ENCODE measurements at places on chromosomes 1 and 21.

DNA sequence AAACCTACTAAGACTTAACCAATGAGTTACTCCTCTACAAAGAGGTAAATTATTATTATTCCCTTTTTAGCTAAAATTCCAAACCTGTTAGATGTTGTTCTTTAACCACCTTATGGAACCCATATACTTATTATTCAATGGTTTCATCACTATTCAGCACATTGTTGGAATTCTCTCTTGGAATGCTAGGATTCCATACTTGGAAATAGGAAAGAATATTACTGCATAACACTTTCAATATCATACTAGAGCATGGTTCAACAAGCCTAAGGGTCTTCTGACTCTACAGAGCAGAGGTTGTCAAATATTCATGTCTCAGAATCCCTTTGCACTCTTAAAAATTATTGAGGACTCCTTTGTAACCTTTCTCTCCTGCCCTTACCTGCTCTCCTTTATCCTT, 69.4 kb downstream of the DEGS1 start:
- no peak for DNase-seq

- no peak for DNase-seq
These were observed 157.7 kb downstream of the SLC35F3 start for GRCh38 chr1:234062166-234062565.

- DNase-seq, result no peak
These were observed 36.7 kb upstream of the GOLT1A start for GRCh38 chr1:204250428-204251030.

GRCh38 chr1:187947359-187947758, 1118.6 kb downstream of the PLA2G4A start:
- DNase-seq, result no peak

GRCh38 chr21:33948951-33949444, 33.4 kb upstream of the ATP5PO start:
- no peak for DNase-seq

GRCh38 chr1:226671277-226671676, 67.8 kb downstream of the ITPKB start:
- DNase-seq, result no peak

DNA sequence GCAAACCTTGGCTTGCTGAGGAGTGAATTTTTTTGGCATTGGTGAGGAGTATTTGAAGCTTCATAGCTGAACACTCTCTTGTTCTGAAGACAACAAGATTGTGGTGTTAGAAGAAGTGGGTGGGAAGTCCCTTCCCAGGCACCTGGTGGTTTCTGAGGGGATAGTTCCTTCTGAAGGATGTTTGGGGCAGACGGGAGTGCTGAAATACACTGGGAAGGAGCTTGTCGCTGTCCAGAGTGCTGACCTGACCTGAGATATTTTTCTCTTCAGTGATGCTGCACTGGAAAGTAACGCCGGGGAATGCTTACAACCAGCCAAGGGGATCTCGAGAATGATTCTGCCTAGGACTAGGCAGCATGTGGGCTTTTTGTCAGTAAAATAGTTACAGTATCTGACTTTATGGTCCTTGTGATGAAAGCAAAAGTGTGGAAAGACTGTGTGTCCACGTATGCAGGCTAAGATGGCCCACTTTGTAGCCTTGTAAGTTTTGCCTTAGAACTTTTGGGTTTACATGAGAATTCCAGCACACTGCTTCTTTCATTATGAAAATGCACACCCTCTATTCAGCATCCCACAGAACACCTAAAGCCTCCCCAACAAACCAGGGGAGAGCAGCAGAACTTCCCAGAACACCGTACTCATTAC, 33.1 kb upstream of the NFASC start:
- DNase-seq, result no peak

- no peak for DNase-seq
These were observed 58.0 kb downstream of the NGF start for GRCh38 chr1:115280064-115280463.

DNA sequence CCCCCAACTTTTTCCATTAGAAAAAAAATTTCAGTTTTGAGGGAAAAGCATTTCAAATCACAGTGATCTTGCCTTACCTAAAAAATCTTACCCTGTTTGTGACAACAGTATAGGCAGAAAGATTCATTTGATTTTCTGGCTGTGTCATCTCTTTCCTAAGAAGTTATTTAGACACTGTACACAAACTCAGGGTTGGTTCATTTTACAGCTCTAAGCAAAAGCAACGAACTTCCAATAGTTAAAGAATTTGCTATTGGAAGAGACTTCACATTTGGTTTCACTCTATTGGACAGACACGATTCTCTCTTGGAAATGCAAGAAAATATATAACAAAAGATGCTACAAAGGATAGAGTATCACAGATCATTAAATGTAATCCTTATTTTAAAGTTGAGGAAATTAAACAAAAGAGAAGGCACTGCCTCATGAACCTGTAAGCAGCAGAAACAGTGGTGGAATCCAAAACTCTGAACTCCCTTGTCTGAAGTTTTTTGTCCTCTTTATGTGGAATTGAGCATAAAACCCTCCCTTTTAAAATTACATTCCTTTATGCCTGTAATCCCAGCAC, 20.8 kb downstream of the EYA3 start:
- DNase-seq, result no peak

GRCh38 chr21:42040411-42041180, 30.4 kb upstream of the ZBTB21 start:
- no peak for DNase-seq

- DNase-seq, result no peak
These were observed 183.1 kb downstream of the LMX1A start for GRCh38 chr1:165173409-165173808.

DNA sequence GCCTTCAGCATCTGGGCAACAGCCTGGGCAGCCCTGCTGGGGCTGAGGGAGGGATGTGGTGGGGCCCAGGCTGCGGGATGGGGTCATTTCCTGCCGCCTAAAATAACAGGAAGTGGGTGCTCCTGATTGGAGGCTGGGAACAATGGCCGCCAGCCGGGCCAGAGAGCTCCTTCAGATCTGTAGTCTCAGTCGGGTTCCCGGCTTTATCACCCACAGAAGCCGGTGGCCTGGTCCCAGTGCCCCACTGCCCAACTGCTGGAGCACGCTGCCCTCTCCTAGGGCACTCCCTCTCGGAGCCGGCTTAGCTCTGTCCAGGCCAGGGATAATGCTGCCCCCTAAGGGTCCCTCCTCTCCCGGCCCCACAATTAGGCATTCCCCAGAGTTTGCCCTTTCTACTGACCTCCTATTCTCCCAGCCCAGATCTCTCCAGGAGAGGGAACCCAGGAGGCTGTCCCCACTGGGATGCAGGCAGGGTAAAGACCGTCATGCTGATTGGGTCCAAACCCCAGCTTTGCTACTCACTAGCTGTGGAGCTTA, 5.1 kb downstream of the MAP7D1 start:
- DNase-seq, result no peak

- no peak for DNase-seq
These were observed 6.8 kb downstream of the TSPEAR start for GRCh38 chr21:44704636-44705001.

DNA sequence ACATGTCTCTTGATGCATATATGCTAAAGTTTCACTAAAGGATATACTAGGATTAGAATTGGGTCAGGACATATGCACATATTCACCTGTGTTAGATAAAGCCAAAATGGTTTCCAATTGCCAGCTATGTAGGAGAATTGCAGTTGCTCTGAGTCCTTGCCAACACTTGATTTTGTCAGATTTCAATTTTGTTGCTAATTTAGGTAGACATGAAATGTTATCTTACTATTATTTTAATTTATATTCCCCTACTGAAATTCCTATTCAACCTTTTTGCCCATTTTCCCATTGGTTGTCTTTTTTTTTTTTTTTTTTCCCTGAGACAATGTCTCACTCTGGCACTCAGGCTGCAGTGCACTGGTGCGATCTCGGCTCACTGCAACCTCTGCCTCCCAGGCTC, 13.4 kb downstream of the HDAC1 start:
- DNase-seq, result no peak

- no peak for DNase-seq
These were observed 52.1 kb downstream of the SLC35D1 start for GRCh38 chr1:67001682-67002425.

GRCh38 chr1:29896791-29897714, 660.7 kb downstream of the PTPRU start:
- no peak for DNase-seq

GRCh38 chr1:157193702-157194391, 55.7 kb upstream of the ETV3 start:
- no peak for DNase-seq

DNA sequence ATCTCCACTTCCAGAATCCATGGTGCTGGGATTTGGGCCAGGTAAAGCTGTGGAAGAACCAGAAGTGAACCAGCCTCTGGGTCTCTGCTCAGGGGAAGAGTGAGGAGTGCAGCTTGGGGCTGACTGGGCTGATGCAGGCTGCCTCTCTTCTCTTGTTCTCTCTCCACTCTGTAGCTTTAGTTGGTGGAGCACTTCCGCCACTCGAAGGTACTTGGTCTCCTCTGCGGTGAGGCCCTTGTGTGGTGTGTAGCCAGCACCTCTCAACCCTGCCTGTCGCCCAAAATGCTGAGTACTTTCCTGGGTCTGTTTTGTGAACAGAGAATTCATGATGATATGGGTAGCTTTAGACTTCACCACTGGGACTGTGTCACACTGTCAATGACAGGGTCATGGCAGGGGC, 63.2 kb downstream of the URB2 start:
- no peak for DNase-seq

DNA sequence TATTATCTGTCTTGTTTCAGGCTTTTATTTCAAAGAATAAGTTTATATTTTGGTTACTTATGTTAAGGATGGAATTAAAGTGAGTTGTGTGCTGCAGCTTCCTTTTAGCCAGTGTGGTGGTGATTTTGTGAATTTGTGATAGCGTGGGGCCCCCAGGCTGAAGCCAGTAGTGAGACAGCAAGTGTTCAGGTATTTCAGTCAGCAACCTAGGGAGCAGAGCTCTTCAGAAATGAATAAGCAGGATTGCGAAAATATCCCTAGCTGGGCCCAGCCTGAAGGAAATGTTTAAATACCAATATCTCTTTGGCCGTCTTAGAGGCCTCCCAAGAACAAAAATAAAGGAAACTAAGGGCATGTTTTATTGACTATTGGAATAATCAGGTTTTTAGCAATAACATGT, 150.8 kb upstream of the C1orf105 start:
- DNase-seq, result no peak

- no peak for DNase-seq
These were observed 527.8 kb downstream of the MATN1 start for GRCh38 chr1:30195424-30196134.

GRCh38 chr1:244060686-244061085, 9.6 kb downstream of the ZBTB18 start:
- DNase-seq, result no peak

- DNase-seq, result no peak
These were observed 15.5 kb upstream of the JAK1 start for GRCh38 chr1:64981601-64982533.

DNA sequence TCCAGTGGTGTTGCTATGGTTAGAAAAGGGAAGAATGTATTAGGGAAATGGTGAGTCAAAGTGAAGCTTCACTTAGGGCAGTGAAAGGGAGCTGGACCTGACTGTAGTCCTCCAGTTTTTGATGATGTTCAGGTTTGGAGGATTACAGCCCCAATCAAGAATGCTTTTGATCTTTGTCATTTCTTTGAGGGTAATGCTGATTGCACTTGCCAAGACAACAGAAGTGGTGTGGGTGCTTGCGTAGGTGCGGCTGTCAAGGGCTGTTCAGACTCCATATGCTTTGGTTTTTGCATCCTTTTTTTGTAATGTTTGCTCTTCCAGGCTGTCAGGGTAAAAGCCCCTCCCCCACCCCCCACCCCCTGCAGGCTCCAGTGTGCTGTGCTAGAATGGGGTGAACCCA, 38.9 kb downstream of the HHAT start:
- DNase-seq, result no peak

GRCh38 chr1:237050915-237051314, 8.9 kb downstream of the RYR2 start:
- no peak for DNase-seq

DNA sequence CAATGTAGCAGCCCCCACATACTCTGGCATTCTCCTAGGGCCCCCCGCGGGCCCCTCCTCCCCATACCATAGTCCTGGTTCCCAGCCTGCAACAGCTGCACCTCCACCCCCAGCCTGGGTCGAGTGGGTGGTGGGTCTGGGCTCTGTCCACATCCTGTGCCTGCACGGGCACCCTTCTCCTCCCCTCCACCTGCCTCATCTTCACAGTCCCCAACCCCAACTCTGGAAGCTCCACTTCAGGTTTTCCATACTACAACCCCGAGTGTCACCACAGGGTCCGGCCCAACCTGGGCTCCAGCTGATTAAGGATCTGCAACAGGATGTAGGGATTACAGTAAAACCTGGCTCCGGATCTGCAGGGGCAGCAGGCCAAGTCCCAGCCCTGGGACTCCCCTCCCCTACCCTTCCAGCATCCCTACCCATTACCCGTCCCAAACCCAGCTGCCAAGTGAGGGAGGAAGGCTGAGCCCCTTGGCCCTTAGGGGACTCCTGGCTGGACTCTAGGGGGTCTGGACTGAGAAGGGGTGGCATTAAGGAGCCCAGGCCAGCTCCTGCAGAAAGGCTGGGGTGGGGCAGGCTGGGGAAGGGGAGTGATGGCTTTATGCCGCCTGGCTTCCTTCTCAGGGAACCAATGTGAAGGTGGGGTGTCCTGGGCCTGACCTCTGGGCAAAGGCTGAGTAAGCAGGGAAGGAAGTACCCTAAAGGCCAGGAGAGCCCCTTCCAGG, 116.8 kb downstream of the CASZ1 start:
- DNase-seq, result no peak

DNA sequence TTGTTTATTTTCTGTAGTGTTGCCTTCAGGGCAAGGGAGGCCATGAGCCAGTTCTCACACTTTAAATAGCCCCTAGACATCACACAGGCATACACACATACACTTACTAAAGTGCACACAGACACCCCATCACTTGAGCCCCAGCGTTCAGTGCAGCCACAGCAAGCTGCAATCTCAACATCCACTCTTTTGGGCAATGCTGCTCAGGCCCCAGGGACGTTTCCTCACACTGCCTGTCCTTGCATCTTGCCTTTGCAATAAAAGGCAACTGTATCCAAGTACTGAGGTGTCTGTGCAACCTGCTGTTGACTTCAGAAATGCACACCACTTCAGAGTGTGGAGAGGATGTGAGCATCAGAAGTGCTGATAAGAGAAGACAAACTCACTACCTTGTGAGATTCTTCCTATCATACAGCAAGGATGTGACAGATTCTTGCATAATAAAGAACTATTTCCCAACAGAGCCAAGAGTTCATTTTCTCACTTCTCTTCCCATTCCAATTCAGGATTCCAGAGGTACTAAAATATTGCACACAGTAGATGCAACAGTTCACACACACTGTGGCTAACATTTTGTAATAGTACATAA, 36.2 kb downstream of the IRF2BP2 start:
- no peak for DNase-seq
